Hematopoietic multipotent progenitor cell treated with erythropoietin and hydrocortisone succinate and interleukin-3 and kit ligand, for 8 days (in vitro differentiated cells): ENCODE measurements at places on chromosomes 2 and 18.

DNA sequence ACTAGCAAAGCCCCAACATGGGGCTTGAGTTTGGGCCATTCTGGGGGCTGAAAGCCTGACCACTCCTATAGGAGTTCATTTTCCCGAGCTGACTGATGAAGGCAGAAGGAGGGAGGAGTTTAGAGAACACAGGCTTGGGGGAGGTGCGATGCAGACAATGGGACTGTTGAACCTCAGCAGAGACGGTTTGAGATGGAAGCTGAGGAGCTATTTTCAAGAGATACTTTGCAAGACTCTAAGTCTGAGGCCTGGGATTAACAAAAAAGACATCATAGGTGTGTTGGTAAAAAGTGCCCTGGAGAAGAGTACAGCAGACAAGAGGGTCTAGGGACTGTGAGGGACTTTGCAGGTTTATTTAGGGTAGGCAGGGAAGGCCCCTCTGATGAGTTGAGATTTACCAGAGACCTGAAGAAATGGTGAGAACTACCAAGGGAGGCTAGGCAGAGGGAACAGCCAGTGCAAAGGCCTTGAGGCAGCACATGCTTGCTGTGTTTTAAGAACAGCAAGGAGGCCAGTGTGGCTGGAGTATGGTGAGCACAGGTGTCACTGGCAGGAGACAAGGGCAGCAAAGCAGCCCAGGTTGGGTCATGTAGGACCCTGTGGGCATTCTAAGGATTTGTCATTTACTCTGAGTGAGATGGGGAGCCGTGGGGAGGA is 31.6 kb downstream of the PCBP1 start:
- peak; percentile 85 for DNase-seq

- DNase-seq: no peak
Observed at GRCh38 chr2:45396671-45397070, 214.4 kb downstream of the SRBD1 start.

DNA sequence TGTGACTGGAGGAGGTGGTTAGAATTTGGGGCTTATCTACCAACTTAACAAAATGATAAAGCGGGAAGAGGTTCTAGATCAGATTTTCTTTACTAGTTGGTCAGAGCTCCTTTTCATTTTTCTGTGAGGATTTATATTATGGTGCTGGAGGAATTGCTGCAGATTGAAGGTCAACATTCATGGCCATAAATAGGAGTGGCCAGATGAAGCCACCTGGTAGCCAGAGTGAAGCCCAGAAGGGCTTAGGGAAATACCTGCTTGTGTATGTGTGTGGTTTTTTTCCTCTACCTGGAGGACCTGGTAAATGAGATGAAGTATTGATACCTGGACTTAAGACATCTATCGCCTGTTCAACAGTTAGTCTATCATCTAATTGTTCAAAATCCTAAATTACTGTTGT is 122.9 kb upstream of the MSTN start:
- no peak for DNase-seq

DNA sequence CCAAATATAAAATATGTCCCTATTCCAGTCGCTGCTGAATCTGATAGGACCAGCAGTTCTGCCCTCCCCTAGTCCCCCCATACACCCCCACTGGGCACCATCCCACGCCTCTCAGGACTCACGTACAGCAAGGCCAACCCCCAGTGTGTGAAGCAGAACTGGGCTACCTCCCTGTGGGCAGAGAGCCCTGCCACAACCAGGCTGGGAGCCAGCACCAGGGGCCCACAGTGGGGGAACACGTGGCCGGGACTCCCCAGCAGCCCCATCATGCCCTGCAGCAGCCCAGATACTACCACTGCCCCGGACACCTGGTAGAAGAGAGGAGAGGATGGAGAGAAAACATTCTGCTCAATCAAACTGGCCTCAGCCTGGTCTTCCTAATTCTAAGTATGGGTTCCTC is 1.3 kb downstream of the SLC23A3 start:
- DNase-seq: peak; percentile 40

GRCh38 chr2:184370954-184371353 is 227.4 kb upstream of the ZNF804A start:
- no peak for DNase-seq

GRCh38 chr2:108701208-108701607 is 18.1 kb upstream of the RANBP2 start:
- no peak for DNase-seq

GRCh38 chr18:62420151-62420512 is 95.0 kb downstream of the TNFRSF11A start:
- peak; percentile 37 for DNase-seq

DNA sequence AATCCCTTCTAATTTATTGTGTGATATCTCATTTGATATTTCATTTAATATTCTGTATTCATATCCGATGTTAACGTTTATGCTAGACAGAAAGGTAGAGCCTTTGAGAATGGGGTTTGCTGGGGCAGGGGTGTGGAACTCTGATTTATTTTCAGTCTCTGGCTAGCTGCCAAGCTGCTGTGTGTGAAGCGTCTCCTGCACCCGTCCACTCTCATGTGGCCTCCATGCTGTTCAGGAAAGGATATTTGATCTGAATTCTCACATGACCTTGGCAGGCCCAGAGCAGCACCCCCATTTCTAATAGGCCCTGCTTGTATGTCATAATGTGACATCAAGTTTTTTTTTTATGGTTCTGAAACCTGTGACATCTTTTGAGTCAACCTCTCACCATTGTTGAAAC is 1.6 kb downstream of the IL1R1 start:
- no peak for DNase-seq

- DNase-seq: peak; percentile 51
Observed at GRCh38 chr2:230774348-230774951, 61.8 kb downstream of the CAB39 start.

DNA sequence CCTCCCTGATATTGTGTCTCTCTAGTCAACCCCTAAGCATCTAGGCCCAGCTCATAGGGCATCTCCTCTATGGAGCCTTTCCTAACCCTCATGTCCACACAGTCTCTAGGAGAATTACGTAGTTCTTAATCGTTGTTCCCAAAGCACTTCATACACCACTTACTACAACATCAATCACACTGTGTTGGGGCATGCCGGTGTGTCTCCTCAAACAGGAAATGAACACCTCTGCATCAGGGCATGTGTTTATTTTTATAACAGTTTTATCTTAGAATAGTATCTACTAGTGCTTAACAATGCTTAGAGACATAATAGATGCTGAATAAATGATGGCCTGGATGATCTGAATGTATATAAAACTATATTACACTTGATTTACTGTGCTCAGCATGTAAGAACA is 19.7 kb downstream of the CYP1B1 start:
- DNase-seq: no peak

- no peak for DNase-seq
Observed at GRCh38 chr2:234674781-234675201, 177.9 kb upstream of the ARL4C start.

DNA sequence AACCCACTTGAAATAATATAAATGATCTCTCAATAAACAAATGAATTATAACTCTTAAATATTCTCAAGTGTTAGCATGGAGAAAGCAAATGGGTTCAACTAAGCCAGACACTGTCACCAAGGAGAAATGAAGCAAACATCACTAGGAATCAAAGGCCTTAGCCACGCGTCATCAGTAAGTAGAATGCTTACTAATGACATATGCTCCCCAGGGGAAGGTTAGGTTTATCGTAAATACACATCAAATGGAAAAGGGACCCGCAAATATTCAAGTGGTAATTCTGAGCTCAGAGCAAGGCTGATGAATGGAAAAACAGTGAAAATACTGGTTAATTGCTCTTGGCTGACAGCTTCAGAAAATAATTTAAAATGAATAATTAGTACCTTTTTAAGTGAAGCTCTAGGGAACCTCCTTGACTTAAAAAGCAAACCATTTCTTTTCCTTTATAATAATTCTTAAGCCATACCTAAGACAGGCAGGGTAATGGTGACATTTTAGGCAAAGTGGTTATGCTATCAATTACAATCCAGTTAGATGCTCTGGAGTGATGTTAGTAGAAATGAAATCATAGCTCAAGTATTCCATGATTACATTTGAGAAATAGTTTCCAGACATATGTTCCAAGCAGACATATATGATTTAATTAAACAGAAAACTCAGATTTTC is 101.5 kb downstream of the ALPK2 start:
- no peak for DNase-seq

- no peak for DNase-seq
Observed at GRCh38 chr2:234488913-234489451, 7.9 kb downstream of the ARL4C start.

DNA sequence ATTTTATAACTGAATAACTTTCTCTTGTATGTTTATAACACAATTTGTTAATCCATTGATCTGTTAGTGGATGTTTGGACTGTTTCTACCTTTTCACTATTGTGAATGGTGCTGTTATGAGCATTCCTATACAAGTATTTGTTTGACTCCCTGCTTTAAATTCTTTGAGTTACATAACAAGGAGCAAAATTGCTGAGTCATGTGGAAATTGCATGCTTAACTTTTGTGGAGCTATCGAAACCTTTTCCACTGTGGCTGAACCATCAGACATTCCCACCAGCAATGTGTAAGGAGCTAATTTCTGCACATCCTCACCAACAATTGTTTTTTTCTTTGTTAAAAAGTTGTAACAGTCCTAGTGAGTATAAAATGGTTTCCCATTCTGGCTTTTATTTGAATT is 415.5 kb downstream of the CBLN2 start:
- DNase-seq: no peak

DNA sequence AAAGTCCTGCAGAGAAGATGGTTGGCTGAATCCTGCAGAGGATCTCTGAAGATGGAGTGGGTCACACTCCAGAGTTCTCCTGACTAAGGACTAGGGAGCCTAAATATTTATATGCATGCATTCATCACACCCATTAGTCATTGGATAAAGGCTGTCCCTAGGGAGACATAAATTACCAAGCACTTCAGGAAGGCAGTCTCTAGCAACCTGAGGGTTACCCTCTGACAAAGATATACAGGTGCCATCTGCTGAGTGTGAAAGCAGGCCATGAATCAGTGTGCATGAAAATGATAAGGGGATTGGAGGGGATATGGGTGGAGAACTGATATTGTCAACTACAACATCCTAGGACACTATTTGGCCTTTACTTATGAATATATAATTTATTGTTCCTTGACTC is 294.8 kb upstream of the DDX18 start:
- no peak for DNase-seq

- DNase-seq: no peak
Observed at GRCh38 chr2:74094291-74094690, 53.4 kb downstream of the BOLA3 start.

GRCh38 chr2:240584486-240585031 is 2.0 kb upstream of the CAPN10 start:
- peak; percentile 53 for DNase-seq

DNA sequence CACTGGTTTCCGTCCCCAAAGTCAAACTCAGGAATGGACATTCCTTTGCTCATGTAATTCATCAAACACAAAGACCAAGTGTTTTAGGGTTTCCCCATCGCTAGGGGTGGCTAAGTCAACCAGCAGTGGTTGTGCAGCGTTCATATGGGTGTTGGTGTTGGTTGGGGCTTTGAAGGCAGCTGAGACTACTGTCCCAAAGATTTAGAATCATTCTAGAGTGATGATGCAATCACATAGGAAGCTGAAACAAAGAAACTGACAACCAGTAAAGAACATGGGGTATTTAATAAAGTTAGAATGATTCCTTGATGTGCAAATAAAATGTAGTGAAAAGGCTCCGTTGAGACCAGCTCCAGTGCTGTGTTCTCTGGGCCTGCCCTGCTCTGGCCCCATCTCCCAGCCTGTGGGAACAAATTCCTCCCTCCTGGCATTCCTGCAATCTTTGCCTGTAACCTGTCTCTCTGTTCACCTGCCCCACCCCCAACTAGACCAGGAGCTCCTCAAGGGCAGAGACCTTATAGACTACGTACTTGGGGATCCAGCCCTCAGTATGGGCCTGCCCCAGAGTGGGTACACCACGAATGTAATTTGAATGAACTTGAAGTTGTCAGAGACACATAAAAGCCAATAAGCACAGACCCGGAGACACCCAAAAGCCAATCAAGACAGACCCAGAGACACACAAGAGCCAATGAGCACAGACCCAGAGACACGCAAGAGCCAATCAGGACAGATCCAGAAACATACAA is 191.7 kb upstream of the TWIST2 start:
- no peak for DNase-seq

DNA sequence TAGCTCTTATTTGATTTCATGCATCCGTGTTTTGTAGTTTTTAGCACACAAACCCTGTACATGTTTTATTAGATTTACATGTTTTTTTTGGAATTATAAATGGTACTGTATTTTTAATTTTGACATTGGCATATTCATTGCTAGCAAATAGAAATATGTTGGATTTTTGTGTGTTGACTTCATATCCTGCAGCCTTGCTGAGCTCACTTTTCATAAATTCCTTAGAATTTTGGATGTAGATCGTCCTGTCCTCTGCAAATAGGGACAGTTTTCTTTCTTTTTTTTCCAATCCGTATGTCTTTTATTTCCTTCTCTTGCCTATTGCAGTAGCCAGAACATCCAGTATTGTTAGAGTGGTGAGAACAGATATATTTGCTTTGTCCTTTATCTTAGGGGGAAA is 46.7 kb upstream of the GPR17 start:
- no peak for DNase-seq

- DNase-seq: no peak
Observed at GRCh38 chr2:177669625-177670330, 277.2 kb downstream of the AGPS start.

DNA sequence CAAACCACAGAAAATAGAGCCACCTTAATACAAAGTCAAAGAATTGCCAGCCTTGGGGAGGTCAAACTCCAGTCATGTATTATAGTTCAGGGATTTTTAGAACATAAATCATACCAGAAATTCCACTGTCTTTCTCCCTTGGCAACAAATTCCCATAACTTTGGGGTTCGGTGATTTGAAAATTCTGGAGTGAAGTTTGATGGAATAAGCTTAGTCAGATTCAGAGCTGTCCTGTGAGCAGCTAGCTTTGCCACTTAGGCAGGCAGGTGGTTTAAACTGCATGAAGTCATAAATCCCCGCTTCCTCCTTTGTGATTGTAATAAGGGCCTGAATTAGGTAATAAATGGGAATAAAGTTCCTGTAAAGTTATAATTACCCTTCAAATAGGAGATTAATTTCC is 457.0 kb upstream of the HNMT start:
- DNase-seq: no peak

- no peak for DNase-seq
Observed at GRCh38 chr2:133802409-133803039, 234.3 kb upstream of the NCKAP5 start.

- DNase-seq: no peak
Observed at GRCh38 chr18:69220529-69220928, 180.2 kb upstream of the DOK6 start.

DNA sequence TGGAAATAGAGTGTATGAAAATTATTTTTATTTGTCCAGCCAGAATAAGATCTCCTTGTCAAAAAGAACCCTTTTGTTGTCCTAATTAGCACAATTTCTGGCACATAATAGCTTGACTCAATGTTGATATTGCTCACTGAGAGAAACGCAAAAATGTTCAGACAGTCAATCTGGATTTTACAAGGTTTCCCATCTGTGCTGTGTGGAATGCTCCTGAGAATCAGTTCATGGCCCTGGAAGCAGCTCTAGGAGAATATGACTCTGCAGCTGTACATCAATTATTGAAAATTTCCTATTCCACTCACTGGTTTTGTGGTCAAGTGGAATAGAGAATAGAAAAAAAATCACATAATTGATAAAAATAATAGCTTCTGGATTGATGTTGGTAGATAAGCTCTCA is 1582.9 kb upstream of the NXPH2 start:
- no peak for DNase-seq
